ENCODE measurements at places on chromosomes 2 and 18.
A peak's percentile ranks its signal among the peaks of the same experiment; 100 is the strongest.

DNA sequence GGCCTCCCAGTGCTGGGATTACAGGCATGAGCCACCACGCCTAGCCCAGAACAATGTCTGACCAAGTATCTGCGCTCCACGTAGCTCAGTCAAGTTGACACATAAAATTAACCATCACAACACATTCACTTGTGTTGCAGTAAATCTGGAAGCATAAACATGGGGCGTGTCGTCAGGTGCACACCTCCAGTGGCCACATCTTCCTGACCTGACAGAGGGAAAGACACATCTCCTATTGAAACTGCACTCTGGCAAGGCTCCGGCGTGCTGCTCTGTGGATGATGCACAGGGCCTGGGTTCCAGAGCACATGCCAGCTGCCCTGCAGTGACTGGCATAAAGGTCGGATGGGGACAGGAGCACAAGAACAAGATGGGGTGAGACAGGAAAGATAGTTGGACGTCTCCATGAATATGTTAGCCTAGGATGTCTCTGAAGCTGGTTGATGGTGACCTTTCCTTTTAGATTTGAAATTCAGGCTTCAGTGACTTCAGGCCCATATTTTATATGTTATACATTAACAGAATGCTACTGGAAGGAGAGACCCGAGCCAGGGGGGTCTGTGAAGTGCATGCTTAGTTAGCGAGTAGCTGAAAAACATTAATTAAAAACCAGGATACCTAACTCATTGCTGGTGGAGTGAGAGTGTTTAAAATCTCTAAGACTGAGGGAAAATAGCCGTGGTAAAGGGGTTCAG, 10.9 kb downstream of the IMPA2 start:
- no peak for DNase-seq

DNA sequence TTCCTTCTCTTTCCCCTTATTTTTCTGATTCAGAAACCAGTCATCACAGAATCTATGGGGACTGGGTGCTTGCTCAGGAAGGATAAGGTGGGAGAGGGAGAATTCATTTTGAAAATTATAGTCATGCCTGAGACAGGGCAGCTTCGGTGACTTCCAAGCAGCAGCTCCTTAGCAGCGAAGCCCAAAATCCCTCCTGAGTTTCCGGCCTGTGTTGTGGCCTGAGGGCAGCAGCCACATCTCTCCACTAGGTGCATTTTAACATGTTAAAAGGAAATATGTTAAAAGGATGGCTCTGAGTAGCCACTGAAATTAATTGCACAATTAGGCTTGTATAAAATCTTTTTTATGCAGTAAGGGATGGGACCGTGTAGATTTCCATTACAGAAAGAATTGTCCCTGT, 207.0 kb upstream of the RAB12 start:
- DNase-seq: no peak

DNA sequence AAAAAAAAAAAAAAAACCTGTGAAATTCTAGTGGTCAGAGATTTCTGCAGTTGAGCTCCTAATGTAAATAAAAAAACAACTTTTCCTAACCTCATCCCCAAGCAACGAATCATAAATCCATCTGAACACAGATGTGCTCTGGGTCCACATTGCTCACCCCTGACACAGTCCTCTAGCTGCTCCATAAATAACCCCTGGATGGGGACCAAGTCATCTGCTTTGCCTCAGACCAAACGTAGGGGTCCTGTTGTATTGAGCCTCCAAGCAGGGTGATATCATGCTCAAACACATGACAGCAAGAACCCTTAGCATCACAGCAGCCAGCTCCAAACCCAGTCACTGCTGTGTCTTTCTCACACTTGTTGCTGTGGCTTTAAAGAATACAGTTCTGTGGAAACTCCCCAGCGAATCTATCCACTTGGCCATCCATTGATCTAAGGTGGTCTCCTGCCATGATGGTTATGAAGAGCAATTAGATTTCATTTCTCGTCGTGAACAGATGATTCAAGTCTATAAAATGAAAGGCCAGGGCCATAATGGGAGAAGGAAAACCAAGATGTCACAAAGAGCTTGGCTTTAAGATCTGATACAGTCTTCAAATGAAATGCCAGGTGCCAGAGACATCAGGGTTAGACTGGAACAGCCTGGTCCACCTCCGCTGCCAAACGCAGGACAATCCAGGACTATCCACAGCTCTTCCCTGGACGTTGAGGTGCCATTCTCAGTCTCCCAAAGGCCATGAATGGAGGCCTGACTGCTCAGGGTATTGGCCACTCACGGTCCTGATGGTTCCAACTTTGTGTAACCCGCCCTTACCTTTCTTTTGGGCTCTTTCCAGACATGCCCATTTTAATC, 39.0 kb downstream of the TBC1D8 start:
- no peak for DNase-seq

- DNase-seq: no peak
These were observed 782.8 kb downstream of the BCL11A start for GRCh38 chr2:59770651-59771050.

- DNase-seq: no peak
These were observed 39.7 kb upstream of the UBE2F start for GRCh38 chr2:237927135-237927534.

GRCh38 chr18:40469316-40469715, 1485.7 kb upstream of the PIK3C3 start:
- DNase-seq: no peak

- DNase-seq: no peak
These were observed 272.5 kb downstream of the ZNF407 start for GRCh38 chr18:74869904-74870863.

GRCh38 chr2:31297751-31298150, 63.8 kb downstream of the EHD3 start:
- no peak for DNase-seq

GRCh38 chr18:9474983-9475642, at the start of gene RALBP1:
Gene RALBP1 (plus strand): TSS chr18:9475513. CDS start chr18:9513046, 37,533 bp downstream.
- DNase-seq: peak; percentile 100

- no peak for DNase-seq
These were observed 548.9 kb upstream of the CDH2 start for GRCh38 chr18:28725876-28726275.

- no peak for DNase-seq
These were observed 222.4 kb upstream of the RBBP8 start for GRCh38 chr18:22710673-22711191.

DNA sequence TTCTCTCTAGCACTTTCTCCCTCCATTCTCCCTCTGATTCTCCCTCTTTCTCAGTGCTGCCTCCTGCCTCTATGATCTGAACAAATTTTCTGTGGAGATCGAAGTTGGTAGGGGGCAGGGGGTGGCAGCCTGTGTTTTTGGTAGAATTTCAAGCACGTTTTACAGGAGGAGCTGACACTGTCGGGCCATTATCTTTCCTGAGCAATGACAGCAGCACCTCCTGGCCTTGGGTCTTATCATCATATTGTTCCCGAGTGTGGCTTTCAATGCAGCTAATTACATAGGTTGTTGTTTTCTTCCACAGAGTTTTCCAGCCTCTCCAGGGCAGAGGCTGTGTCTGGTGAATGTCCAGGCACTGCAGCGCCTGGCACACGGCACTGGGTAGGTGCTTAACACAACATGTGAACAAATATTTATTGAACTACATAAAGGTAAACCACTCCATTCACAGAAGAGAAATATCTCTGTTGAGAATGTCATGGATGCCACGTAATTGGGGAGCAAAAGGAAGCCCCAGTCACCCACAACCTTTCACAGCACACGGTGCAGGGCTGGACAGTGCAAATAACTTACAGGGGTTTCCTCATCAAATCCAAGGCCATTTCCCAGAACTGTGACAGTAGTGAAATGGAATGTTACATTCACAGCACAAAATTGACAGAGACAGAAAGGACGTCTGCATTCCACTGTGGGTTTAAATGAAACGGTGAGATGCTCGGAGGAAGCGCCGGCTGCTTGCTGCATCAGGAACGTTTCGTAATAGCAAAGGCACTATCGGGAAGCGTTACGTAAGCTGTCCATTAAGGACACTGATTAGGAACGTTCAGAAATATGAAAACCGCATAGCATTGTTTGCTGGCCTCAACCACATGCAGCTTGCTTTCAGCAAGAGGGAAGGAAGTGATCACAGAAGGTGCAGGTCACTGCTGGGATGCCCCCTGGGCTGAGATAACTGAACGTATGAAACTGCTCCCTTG, 6.5 kb upstream of the KCNG2 start:
- DNase-seq: peak; percentile 57

- DNase-seq: peak; percentile 12
These were observed 194.3 kb downstream of the GALNT1 start for GRCh38 chr18:35775887-35776286.

DNA sequence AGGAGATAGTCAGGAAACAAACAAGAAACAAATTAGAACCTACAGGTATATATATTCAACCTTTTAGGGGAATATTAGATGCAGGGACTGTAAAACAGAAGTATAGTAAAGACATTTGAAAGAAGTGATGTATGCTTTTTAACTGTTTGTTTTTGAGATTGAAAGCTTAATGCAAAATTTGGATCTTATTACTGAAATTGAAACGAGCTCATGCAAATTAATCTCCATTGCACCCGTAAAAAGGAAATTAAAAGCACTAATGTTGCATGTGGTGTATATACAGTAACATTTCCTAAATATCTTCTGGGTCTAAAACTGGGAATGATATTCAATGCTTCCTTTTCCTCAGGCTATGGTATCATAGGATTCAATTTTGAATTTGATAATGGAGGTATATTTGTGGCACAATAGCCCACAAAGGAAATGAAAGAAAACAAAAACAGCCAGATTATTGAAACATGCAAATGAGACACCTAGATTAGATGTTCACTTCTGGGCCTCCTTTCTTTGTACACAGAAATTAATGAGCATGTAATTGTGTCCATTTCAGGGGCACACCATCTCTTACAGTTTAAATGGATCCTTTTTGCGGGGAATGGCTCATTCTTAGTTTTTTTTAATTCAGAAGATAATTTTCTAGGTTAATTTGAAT, 1.6 kb upstream of the ELOA2 start:
- DNase-seq: no peak

DNA sequence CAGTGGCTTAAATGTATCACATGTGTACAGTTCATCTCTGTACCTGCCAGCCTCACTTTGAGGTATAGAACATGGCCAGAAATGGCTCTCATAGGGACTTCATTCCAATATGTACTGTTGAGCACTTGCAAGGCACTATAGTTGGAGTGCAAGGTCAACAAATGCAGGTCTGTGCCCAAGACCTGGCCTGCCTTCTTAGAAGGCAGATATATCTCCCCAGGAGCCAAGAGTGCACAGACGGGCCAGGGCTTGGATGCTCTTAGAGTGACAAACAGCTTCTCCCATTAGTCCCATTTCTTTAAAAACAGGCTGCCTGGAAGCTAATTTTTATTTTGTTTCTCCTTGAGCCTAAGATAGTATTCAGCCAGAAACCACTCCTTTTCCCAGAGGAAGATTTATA, 7.3 kb downstream of the TEX261 start:
- DNase-seq: no peak

GRCh38 chr2:39481611-39482010, 44.5 kb upstream of the MAP4K3 start:
- DNase-seq: no peak

DNA sequence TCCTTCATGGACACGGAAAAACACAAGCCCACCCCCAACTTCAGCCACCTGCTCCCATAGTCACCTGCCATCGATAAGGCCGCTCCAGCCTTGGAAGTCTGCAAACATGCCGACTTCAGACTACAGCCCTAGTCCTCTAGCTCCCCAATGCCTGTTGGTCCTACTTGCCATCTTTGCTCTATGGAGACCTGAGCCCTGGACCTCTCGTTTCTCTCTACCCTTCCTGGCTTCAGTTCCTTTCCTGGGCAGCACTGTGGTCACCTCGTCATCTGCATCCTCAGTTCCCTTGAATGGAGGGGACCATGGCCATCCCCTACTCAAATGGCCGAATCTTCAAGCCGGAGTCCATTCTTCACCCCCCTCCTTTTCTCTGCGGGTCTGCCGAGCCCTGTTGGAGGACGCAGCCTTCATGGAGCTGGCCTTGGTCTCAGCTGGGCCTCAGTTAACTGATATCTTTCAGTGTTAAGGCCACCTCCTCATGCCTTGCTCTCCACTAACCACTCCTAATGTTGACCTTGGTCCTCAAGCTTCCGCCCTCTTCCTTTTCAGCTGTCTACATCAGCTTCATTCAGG, 47.7 kb upstream of the GBX2 start:
- DNase-seq: no peak

DNA sequence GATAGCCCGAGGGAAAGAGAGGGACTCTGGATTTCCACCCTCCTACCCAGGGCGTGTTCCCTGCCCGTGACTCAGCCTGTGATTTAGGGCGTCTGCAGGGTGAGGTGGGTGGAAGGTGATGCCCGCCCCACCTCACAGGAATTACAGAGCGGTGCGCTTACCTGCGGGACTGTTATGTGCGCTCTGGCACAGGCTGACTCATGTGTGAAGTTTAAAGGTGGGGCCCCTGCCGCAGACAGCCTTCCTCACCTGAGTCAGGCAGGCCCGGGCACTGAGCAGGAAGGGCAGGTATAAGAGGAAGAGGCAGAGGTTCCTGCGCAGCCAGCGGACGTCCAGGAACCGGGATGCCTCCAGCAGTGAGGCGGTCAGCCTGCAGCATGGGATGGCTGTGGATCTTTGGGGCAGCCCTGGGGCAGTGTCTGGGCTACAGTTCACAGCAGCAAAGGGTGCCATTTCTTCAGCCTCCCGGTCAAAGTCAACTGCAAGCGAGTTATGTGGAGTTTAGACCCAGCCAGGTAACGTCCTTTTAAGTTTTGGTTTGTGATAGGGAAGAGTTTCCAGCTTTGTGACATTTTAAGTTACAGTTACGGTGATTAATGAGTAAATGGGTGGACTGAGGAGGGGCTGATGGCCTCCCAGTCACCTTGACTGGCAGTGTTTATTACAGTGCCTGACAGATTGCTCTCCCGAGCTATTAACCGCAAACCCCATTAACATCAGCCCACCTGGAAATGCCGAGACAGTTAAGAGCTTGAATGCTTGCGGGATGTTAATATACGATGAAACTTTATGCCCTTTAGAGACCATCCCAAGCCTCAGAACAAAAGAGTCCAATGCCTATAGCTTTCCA, 141.6 kb upstream of the TTC39C start:
- DNase-seq: no peak

- DNase-seq: peak; percentile 29
These were observed 421.3 kb downstream of the LPIN1 start for GRCh38 chr2:12167525-12168317.

Measured in erythroblast (primary cell).